ENCODE measurements at places on chromosomes 2 and 18.

DNA sequence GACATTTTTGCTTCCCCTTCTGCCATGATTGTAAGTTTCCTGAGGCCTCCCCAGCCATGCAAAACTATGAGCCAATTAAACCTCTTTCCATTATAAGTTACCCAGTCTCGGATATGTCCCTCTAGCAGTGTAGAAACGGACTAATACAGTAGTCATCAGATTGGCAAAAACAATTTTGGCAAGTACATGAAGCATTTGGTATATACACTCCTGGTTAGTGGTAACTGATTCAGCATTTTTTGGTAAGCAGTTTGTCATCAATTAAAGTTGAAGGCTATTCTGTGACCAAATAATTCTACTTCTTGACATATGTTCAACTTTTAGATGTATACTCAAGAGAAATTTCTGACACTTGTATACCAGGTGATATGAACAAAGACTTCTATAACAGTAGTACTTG is 190.5 kb upstream of the STON1 start:
- DNase-seq: no peak

- no peak for DNase-seq
These were observed 14.9 kb downstream of the SLC39A6 start for GRCh38 chr18:36114251-36114650.

- DNase-seq: no peak
These were observed 86.4 kb downstream of the AP1S3 start for GRCh38 chr2:223751012-223751411.

DNA sequence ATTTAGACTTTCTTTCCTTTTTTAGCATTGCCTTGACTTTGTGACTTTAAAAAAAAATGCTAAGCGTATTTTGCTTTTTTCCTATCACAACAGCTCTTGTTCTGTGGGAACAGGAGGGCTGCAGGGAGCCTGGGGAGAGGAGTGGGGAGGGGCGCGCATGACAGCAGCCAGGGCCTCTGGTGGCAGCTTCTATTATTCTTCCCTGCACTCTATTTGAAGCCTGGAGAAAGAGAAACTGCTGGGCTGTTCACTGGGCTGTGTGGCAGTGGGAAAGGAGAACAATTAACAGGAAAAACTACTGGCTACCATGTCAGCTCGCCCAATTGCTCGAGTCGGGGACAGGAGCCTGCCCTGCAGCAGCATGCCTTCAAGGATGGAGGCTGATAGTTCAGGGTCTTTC is 119.0 kb upstream of the ZBTB14 start:
- no peak for DNase-seq

DNA sequence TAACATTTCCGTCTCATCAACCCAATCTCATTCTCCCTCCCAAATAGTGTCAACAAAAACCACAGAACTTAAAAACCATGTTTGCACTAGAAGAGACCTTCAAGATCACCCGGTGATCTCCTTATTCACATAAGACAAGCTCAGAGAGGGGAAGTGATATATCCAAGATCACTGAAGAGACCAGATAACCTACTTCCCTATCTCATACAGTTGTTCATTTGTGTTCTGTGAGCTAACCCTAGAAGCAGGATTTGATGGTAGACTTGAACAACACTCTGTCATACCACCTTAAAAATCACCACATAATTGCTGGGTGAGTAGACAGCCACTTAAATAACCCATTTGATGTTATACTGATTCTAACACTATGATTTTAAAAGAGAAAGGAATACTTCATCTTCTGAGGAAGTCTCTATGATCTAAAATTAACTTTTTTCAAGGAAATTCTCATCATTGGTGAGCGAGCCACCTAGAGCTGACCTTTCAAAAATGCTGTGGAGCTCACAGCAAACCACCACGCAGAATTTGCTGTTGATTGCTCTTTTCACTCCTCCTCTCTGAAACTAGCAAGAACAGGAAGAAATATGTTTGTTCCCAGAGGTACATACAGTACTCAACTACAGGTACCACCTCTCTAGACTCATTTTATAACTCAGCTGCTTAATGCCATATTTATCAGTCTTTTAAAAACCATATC is 15.1 kb downstream of the AAK1 start:
- no peak for DNase-seq

GRCh38 chr2:221896505-221897151 is 324.5 kb upstream of the EPHA4 start:
- no peak for DNase-seq

DNA sequence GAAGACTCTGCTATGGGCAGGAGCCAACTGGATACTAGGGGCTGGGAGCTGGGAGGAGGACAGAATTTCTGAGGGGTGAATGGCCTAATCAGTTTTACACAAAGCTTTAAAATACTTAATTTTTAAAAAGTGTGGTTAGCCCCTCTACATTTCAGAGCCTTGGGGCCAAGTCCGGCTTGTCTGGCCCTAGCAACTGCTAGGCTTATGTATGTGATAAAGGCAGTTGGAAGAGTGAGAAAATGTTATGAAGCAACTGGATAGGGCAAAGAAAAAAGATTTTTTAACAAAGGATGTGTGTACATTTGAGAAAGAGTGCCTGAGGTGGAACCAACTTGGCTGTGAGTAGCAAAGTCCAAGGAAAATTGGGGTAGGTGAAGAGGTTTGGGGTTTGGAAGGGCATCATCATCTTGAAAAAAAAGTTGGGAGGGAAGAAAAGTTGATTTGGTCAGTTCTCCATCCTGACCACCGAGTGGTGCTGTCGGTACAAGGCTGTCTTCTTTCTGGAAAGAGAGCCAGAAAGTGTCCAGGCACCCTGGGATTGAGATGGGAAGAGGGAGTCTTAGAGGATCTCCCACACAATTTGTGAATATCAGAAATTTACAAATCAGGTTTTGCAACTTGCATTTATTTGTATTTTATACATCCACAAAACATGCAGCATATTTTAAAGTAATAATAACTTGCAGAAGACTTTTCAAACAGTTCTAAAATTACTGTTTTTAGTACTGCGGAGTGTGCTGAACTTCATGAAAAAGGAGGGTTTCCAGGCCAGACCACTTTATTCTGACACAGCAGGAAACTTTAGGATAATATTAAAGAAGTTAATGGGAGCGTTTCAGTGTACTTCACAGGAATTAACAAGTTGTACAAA is 10.5 kb upstream of the CDK15 start:
- no peak for DNase-seq

GRCh38 chr2:237421542-237422116 is 7.7 kb upstream of the COL6A3 start:
- peak; percentile 81 for DNase-seq

DNA sequence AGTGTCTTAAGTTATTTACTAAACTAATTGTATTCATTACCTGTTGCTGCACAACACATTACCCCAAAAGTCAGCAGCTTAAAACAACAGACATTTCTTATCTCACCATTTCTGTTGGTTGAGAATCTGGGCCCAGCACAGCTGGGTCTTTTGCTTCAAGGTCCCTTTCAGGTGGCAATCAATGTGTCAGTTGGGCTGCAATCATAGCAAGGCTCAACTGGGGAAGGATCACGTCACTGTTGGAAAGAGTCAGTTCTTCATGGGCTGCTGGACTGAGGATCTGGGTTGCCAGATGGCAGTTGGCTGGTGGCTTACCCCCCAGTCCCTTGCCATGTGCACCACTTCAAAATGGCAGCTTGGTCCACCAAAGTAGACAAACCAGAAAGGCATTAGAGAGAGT is 261.2 kb downstream of the SUCLG1 start:
- no peak for DNase-seq

- peak; percentile 39 for DNase-seq
These were observed 34.4 kb downstream of the PLEKHA3 start for GRCh38 chr2:178514664-178515063.

DNA sequence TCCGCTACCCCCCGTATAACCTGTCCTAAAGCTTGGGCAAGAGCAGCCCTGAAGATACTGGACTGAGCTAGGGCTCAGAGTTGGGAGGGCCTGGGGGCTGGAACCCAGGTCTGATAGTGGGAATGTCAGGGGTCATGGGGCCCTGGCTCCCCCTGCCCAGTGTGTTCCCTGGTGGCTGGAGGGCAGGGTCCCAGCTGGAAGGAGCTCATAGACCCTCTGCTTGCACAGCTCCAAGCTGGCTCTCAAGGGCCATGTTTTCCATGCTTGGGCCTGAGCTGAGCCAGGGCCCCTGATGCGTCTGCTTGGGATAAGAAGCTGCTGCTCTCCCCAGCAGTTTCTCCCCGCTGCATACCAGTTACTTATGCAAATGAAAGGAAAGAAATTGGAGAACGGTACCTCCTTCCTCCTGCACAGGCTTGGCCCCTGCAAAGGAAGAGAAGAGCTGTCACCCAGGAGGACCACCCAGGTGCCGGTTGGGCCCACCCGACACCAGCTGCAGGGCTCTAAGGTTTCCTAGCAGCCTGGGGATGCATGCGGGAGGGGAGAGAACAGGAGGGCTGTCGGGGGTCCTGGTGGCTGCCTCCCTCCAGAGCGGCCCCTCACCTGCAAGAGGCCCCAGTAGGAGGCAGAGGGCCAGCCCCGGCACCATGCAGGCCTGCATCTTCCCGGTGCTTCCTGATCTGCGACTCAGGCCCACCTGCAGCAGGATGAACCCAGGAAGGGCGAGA is 628 bp downstream of the OTOS start:
- peak; percentile 3 for DNase-seq

DNA sequence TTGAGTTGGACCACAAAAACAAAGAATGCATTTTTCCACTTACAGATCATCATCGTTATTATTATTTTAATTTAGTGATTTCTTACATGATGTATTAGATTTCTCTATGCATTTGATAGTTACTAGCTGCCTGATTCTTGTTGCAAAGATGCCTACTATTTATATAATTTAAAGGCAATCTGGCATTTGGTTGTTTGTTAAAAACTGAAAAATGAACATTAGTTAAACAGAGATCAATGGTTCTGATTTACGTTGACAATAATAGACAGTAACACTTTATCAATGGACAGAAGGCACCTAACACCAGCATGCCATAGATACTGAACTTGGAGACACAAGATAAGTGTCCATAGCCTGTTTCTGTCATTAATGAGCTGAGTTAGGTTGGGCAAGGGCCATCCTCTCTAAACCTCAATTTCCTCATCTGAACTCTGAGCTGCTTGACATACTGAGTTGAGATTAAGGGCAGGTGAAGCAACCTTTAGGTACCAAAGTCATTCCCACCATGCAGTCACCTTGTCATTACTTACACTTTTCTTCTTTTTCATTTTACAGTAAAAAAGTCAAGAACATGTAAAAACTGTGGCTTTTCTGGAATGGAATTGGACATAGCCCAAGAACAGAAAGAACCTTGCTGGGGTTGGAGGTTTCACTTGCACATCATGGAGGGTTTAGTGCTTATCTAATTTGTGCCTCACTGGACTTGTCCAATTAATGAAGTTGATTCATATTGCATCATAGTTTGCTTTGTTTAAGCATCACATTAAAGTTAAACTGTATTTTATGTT is 3.1 kb downstream of the CCL20 start:
- no peak for DNase-seq

- DNase-seq: no peak
These were observed 34.5 kb upstream of the RAB31 start for GRCh38 chr18:9673296-9674251.

- no peak for DNase-seq
These were observed 141.4 kb downstream of the CAPN13 start for GRCh38 chr2:30665761-30666265.

GRCh38 chr18:416930-417329 is 83.6 kb downstream of the COLEC12 start:
- DNase-seq: no peak

DNA sequence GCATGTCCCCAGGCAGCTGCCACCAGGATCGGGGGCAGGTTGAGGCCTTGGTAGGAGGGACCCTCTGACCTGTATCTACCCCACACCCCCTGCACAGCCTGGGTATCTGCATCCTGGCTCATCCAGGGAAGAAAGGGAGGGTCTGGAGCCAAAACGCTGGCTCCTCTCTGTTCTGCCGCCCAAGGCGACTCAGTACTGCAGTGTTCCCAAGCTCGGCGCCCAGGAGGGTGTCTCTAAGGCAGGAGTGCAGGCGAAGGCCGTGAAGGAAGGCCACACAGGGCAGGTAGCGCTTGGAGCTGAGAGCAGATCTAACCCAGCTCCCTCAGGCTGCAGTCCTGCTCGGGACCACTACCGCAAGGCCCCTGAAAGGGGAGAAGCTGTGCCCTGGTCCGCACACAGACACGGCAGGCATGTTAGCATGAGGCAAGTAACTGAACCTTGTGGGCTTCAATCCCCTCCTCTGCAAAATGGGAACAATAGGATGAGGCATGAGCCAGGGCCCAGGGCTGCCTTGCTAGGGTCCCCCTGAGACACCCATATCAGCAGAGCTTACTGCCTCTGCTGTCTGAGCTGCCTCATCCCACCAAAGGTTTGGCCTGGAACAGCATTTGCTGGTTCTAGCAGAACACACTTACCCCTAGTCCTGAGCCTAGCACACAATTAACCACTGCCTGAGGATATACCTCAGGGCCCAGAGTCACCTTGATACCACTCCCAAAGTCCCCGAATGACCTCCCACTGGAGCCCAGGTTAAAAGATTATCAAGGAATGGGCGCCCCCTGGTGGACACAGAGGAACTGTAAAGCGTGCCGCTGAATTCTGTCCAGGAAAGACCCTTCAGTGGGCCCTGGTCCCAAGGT is 6.5 kb downstream of the PTMA start:
- peak; percentile 77 for DNase-seq

DNA sequence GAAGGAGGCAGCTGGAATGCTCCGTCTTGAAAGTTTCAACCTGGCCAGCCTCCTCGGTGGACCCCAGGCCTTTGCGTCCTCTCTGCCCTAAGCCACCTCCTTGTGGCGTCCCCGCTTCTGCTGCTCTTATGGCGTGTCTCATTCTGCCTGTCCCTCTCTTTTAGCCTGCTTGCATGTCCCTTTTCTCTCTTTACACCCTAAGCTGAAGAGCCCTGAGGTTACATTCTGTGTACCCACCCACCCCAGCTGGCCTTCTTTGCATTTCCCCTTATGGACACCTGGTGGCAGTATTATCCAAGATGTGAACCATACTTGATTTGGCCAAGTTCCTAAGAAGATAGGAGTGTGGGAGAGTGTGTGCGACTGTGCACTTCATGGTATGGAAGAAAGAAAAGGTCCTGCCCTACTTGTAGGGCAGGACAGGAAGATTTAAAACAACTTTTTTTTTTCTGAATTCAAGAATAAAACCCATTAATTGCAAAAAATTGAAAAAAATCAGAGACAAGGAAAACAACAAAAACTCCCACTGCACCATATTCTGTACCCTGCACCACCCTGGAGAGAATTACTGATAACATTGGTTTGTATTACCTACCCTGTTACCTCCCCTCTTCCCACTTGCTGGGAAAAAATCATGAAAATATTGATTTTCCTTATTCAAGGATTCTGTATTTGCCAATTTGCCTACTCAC is 77.4 kb downstream of the DYSF start:
- no peak for DNase-seq

GRCh38 chr2:38492042-38492615 is 110.6 kb downstream of the HNRNPLL start:
- DNase-seq: no peak

- DNase-seq: no peak
These were observed 13.9 kb upstream of the MBP start for GRCh38 chr18:77146249-77147080.

- DNase-seq: no peak
These were observed 8.7 kb upstream of the GAREM2 start for GRCh38 chr2:26164231-26164630.

GRCh38 chr2:96873651-96874096 is 3.8 kb upstream of the SEMA4C start:
- no peak for DNase-seq

- DNase-seq: no peak
These were observed 41.6 kb downstream of the LYPD6B start for GRCh38 chr2:149080099-149080498.
